Psoas muscle (tissue), 8 donors: ENCODE measurements at places on chromosomes 1 and 21. TPM values are rescaled to one million over a fixed set of nuclear protein-coding genes. Genes with fewer than 3 reads are reported as not detected.

The COL11A1 gene
- 0.03 TPM for polyA plus RNA-seq

The LRRC7 gene
- 0.94 TPM for polyA plus RNA-seq

The SEC16B gene
- polyA plus RNA-seq: 1.1 TPM

The GFI1 gene
- not detected for polyA plus RNA-seq

The MKNK1 gene
- polyA plus RNA-seq: 52.6 TPM

The HNRNPU gene
- 139 TPM for polyA plus RNA-seq

The CD1E gene
- not detected for polyA plus RNA-seq

The GNAT2 gene
- polyA plus RNA-seq: not detected

The CLIC4 gene
- 44.8 TPM for polyA plus RNA-seq

The IPO13 gene
- 93.0 TPM for polyA plus RNA-seq

The SPATC1L gene
- polyA plus RNA-seq: 3.7 TPM

The DMRTA2 gene
- not detected for polyA plus RNA-seq

The TMEM50A gene
- 68.1 TPM for polyA plus RNA-seq

The BSND gene
- not detected for polyA plus RNA-seq

The ALX3 gene
- polyA plus RNA-seq: 0.04 TPM

The SLC35F3 gene
- polyA plus RNA-seq: 0.01 TPM

The TPTE gene
- not detected for polyA plus RNA-seq

The SLC9C2 gene
- polyA plus RNA-seq: not detected

The COL9A2 gene
- polyA plus RNA-seq: 0.18 TPM

The PDC gene
- not detected for polyA plus RNA-seq
